Posterior vena cava (tissue), 2 donors: ENCODE measurements at places on chromosomes 2 and 18. TPM values are rescaled to one million over a fixed set of nuclear protein-coding genes. Genes with fewer than 3 reads are reported as not detected.

RNF103 gene
- total RNA-seq, result 37.0 TPM

CNDP1 gene
- 0.19 TPM for total RNA-seq

HNMT gene
- 68.3 TPM for total RNA-seq

SERPINB2 gene
- 1.2 TPM for total RNA-seq

UGT1A8 gene
- not detected for total RNA-seq

FBXO11 gene
- total RNA-seq, result 64.6 TPM

GTF2A1L gene
- total RNA-seq, result 7.4 TPM

TMEM37 gene
- 2.9 TPM for total RNA-seq

FBLN7 gene
- 14.6 TPM for total RNA-seq

GNAL gene
- 16.9 TPM for total RNA-seq

MYOM1 gene
- total RNA-seq, result 42.1 TPM

PTPRN gene
- total RNA-seq, result not detected
